ENCODE measurements at places on chromosomes 11 and 22.

DNA sequence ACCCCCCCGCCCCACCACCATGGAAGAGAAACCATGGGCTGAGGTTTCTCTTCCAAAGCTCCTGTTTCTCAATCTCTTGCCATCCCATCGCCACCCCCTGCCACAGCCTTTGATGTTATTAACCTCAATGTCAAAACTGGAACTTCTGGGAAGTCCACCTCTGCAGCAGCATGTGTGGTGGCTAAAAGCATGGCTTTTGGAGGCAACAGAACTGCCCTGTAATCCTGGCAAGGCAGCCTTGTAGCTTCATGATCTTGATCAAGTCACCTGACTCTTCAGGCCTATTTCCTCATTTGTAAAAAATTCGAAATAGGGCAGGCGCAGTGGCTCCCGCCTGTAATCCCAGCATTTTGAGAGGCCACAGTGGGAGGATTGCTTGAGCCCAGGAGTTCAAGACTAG lies 3.5 kb upstream of the COX8A start:
- DNase-seq, result no peak

GRCh38 chr11:66242095-66242765 lies 26.2 kb upstream of the RAB1B start:
- no peak for DNase-seq

- no peak for DNase-seq
These were observed 7.9 kb upstream of the SOX6 start for GRCh38 chr11:16364254-16364653.

DNA sequence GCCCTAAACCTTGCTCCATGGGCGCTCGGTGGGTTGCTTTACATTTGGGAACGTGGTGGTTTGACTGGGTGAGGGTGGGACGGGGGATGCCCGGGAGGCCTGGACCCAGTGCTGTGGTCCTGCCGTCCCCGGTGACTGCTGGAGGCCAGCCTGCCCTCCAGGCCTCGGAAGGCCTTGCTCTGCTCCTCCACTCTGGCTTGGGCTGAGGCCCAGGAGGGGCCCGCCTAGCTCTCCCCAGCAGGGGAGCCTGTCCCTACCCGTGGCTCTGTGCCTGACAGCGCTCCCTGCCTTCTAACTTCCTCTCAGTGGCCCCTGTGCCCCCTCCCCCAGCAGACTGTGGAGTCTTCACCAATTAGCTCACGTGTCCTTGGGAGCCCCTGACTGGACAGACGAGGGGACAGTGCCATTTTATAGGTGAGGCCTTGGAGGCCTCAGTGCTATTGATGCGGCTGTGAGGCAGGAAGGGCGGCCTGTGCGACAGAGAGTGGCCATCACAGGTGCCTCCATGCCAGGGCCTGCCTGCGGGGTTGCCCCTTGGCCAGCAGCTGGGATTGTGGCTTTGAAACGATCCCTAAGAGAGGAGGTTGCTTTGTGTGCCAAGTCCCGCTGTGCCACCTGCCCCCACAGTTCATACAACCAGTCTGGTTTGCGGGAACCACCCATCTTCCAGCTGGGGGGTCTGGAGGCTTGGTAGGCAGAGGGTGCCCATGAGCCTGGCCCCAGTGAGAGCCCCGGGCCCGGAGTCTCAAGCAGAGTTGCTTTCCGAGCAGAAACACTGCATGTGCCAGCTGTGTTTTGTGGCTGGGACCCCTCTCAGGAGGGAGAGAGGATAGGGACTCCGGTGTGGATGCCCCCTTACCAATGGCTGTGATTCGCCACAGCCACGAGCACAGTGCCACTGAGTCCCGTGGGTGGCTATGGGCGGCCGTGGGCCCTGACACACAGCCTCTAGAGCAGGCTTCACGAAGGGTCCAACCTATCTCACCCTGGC lies 17.7 kb downstream of the TPCN2 start:
- no peak for DNase-seq

GRCh38 chr22:45547731-45548130 lies 45.0 kb downstream of the FBLN1 start:
- DNase-seq, result no peak

DNA sequence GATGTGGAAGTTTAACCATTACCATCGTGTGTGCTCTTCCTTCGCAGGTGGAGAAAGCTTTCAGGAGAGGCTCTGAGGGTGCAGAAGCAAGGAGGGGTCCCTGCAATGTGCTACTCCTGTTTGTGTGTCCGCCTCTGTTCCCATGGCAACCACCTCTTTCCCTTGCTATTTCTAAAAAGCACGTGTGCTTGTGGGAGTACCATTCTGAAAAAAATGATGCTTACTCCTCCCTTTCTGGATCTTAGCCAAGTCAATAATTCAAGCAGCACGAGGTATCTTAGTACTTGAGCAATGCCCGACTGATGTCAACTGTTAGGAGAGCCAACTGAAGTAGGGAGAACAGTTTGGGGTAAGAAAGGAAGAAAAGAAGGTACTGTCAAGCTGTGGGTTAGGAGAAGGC lies 628.7 kb downstream of the NTM start:
- no peak for DNase-seq

GRCh38 chr11:134686460-134687061 lies 274.5 kb upstream of the B3GAT1 start:
- no peak for DNase-seq

DNA sequence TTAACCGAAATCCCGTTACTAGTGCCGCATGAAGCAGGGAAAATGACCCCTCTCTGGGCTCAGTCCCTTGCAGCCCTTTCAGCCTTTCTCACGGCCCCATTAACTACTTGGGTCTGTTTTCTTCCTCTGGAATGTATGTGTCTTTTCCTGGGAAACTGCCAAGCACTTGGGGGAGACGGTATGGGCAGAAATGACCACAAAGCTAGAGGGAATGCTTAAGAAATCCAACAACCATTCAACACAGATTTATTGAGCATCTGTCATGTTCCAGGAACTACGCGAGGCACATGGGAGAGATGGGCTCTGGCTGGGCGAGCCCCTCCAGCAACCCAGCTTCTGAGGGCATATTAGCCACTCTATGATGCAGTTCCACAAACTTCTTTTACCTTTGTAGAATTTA lies 462.6 kb downstream of the BUD13 start:
- DNase-seq, result no peak

DNA sequence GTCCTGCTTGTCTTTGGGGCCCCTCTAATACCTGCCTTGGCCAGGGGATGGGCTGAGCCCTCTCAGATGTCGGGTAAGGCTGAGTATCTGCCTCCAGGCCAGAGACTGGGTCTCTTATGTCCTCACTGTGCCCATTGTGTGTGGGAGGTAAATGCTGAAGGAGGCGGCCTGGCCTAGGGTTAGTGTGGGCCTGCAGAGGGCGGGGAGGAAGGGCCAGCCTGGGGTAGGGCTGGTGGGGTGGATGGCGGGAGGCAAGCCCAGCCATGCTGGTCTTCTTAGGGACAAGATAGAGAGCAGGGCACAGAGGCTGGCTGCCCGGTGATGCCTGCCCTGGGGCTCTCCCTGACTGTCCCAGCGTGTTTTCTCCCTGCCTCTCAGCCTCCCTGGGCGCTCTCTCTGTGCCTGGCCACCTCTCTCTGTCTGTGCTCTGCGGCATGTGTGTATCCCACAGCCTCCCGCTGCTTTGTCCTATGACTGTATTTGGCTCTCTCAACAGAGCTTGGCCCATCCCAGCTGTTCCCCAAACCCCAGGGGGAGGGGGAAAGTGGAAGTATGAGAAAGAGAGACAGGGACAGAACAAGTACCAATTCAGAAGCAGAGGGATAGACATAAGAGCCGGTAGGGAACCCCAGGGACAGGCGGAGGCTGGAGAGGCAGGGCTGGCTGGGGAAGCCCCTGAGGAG lies 57.0 kb downstream of the PDE2A start:
- no peak for DNase-seq

- DNase-seq, result no peak
These were observed 95.3 kb downstream of the FBXO7 start for GRCh38 chr22:32569956-32570355.

GRCh38 chr11:1782031-1782590 lies 18.4 kb upstream of the CTSD start:
- DNase-seq, result no peak

- DNase-seq, result no peak
These were observed 10.6 kb downstream of the LIMK2 start for GRCh38 chr22:31222736-31223135.

DNA sequence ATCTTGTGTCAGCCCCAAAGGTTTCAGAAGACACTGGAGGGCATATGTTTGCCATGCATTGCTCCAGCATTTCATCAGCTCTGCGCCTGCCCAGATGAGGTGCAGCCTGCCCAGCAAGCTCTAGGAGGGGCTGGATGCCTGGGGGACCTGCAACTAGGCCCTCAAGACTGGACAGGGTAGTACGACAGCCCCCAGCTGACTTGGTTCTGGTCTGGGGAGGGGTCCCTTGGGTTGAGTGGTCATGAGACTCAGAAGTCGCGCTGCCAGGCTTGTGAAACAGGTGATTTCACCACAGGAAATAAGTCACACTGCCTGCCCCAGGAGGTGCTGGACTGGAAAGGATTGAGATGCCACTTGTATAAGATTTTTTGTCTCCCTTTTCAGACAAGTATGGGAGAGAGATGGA lies 23.4 kb downstream of the TPBGL start:
- DNase-seq, result no peak

DNA sequence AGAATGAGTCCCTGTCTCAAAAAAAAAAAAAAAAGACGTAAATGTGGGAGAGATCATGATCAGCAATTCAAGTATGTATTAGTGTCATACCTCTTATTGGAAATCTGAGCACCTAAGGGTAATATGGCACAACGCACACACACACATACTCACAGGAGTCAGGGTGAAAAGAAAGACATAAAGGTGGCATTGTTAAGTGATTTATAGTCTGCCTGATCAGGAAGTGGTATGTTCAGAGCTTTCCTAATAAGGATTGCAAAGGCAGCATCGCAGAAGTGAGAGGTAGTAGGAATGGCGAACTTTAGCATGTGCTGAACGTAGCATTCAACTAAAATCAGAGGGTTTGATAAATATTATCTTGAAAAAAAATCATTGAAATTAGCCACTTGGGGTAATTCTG lies 854.3 kb downstream of the METTL15 start:
- DNase-seq, result no peak

GRCh38 chr22:24697621-24698082 lies 76.9 kb downstream of the PIWIL3 start:
- DNase-seq, result no peak

GRCh38 chr11:19420868-19421533 lies 180.3 kb upstream of the E2F8 start:
- DNase-seq, result no peak

- DNase-seq, result no peak
These were observed 137.8 kb upstream of the BDNF start for GRCh38 chr11:27837895-27838563.

- DNase-seq, result no peak
These were observed 746.1 kb upstream of the LRRC4C start for GRCh38 chr11:42205518-42205917.

DNA sequence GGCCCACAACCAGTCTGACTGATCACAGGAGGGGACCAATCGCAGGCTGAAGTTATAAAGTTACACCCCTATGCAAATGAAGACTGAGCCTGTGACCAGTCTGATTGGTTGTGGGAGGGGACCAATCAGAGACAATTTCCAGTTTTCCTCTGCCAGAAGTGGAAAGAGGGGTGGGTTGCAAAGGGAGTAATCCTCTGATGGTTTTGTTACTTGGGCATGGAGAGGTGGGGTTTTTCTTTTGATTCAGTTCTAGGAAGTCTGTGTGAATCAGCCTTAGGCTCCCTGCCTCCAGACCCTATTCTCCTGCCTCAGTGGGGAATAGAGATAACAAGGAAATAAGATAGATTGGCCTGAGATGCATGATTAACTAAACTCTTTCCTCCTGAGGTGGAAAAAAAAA lies 9.9 kb downstream of the OR6M1 start:
- no peak for DNase-seq

GRCh38 chr22:29793396-29793795 lies 26.2 kb downstream of the UQCR10 start:
- no peak for DNase-seq

DNA sequence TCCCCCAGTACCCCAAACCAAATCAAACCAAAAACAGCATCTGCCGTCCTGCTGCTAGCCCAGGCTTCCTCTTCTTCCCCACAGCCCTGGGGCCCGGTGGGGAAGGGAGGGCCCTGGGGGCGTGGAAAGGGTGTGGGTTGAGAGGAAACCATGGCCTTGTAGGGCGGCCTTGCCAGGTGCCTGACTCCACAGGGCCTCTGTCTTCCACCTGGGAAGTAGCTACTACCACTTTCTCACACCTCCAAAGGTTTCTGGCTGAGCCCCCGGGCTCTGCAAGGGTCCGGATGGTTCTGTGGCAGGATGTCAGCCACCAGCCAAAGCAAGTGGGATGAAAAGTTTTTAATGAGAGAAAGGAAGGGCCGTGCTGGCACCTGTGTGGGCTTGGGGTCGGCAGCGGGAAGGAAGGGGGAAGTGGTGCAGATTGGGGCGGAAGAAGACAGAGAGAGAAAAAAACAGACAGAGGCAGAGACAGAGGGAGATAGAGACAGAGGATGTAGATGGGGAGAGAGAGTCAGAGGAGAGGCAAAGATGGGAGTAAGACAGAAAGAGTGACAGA lies 10.5 kb downstream of the TPST2 start:
- peak; percentile 44 for DNase-seq

DNA sequence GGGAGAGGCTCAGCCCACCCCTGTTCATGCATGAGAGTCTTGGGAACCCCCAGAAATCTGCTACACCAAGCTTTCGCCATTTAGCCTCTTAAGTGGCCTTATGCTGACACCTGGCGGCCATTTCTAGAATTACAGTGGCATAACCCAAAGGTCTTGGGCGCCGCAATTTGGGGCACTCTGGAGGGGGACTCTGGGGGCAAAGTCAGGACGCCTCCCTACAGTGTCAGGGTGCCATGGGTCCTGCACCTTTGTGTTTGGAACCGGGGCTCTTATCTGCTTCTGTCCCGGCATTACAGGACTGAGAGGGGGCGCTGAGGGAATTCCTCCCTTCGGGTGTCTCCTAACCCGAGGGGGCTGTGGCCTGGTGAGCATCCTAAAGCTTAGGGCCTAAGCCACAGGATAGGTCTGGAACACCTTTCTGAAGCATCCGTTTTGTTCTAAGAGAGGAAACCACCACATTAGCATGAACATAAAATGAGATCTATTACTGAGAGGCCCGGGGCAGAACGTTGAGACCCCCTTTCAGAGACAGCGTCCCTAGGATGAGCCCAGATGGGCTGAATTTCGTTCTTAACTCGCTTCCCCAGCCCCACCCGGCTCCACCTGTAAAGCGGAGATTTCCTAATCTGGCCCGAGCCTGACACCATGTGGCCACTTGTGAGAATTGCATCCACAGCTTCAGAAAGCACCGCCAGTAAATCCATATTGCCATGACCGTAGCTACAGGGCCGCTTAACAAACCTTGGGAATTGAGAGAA lies 9.3 kb downstream of the INS start:
- DNase-seq, result peak; percentile 78

DNA sequence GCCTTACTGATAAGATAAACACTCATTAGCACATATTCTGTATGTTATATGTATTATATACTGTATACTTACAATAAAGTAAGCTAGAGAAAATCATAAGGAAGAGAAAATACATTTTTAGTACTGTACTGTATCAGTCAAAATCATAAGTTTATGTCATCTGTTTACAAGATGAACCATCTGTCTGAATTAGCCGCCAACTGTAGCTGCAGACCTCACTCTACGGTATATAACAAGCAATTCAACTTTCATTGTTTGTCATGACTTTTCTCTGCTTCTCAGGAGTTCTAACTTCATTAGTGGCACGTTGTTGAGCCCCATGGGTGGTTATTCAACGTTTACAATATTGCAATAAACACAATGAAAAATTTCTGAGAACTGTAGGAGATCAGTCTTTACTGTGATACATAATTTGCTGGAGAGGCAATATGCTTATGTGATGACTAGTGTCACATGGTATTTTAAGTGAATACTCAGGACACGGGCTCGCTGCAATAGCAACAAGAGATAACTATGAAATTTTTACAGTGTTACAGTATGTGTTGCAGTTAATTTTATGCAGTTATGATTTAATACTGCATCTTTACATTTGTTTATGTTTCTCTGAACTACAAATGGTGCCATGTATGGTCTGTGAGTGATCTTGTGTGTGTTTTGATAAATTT lies 132.2 kb upstream of the CTSC start:
- DNase-seq, result no peak
